ENCODE measurements at places on chromosomes 1 and 21. TPM values are rescaled to one million over a fixed set of nuclear protein-coding genes. Genes with fewer than 3 reads are reported as not detected.

BATF3 gene
- 0.35 TPM for total RNA-seq

- peak; percentile 15 for DNase-seq
Observed at GRCh38 chr1:236759252-236759859, 35.7 kb upstream of the MTR start.

- no peak for DNase-seq
Observed at GRCh38 chr1:116396769-116397168, 23.7 kb downstream of the ATP1A1 start.

DNA sequence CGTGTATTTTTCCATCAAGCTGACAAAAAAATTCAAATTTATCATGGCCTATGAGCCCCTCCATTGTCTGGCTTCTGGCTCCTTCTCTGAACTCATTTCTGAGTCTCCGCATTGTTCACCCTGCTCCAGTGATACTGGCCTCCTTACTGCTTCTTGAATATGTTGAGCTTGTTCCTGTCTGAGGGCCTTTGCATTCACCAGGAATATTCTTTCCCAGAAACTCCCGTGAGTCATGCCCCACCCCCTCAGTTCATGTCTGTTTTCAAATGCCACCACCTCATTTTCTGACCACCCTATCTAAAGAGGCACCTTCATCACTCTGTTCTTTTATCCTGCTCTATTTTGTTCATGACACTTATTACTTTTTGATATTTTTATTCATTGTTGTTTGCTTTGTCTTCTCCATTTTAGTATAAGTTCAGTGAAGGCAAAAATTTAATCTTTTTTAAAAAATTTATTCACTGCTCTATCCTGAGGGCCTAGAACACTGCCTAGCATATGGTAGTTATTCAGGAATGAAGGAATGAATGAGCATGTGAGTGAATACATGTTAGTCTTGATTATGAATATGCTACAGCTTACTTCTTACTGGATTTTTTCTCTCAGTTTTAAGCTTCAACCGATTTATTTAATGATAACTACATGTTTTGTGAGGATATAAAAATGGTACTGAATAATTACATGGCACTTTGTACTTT, 140.4 kb upstream of the C1orf105 start:
- DNase-seq, result no peak

GRCh38 chr1:160888926-160889325, 3.9 kb upstream of the ITLN1 start:
- DNase-seq, result no peak

- DNase-seq, result no peak
Observed at GRCh38 chr1:19437891-19438294, 47.4 kb downstream of the CAPZB start.

- no peak for DNase-seq
Observed at GRCh38 chr1:6099297-6099696, 53.6 kb downstream of the KCNAB2 start.

DNA sequence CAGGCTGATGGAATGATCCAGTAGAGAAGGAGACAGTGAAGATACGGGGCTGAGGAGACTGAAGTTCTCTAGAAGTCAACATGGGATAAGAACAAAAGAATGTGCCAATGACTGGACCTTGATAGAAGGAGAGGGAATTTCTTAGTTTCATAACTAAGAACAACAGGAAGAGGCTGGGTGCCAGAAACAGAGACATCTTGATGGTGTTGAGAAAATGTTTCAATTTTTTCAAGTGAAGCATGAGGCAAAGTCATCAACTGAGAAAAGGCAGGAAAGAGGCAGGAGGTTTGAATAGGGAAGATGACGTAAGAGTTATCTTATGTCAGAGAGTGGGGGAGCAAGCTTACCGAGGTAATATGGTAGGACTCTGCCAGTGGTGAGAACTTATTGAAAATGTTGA, 80.1 kb downstream of the SPAG17 start:
- no peak for DNase-seq

GPATCH4 gene
- 39.3 TPM for total RNA-seq

DNM3 gene
- total RNA-seq, result 2.1 TPM

OR10J1 gene
- not detected for total RNA-seq

- no peak for DNase-seq
Observed at GRCh38 chr1:42923367-42924081, 35.1 kb downstream of the SLC2A1 start.

GRCh38 chr1:49234988-49235387, 458.3 kb upstream of the BEND5 start:
- no peak for DNase-seq

TTC22 gene
- 4.6 TPM for total RNA-seq

- DNase-seq, result no peak
Observed at GRCh38 chr1:202901555-202901954, 12.6 kb upstream of the RABIF start.

DNA sequence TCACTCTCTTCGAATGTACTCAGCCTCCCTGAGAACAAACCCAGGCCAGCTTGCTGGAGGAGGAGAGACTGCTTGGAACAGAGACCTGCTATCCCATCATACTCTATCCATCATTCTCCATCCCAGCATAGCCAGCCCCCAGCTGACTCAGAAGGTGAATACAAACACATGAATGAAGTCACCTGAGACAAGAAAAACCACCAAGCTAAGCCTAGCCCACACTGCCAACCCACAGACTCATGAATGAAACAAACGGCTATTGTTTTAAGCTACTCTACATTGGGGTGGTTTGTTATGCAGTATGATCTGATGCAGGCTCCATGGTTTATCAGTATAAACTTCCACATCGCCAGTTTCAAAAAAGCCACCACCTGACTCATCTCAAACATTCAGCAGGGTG, 395.6 kb downstream of the SETD4 start:
- peak; percentile 90 for DNase-seq

IL12RB2 gene
- total RNA-seq, result 2.1 TPM

DNA sequence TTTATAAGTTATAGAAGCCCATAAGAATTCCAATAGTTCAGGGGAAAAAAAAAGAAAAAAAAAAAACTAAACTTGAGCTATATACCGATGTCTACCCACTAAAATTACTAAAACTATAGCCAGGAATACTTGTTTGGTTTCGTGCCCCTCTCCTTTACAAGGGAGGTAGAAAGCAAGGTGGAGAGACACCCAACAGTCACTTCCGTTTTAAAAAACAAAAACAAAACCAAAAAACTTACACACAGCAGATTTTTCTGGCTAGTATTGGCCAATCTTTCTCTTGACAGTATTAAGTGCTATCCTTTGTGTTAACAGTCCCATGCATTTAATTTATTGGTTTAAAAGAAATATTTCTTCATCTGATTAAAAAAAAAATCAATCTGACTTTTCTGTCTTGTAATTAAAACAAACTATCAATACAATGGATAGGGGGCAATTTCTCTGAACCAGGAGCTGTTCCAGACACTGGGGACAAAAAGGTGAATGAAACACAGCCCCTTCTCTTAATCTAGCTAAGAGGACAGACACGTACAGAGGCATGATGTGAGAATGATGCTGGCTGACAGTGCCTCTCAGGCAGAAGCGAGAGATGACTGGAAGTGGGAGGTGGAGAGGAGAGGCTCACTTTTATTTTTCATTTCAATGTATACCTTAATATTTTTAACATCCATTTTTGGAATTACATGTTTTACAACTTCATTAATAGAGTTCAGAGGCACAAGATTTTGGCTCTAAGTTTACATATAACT, 214.8 kb downstream of the RERE start:
- no peak for DNase-seq

GRCh38 chr1:199101635-199102034, 462.8 kb downstream of the PTPRC start:
- DNase-seq, result no peak

OR2T33 gene
- total RNA-seq, result not detected

GRCh38 chr1:29306471-29307140, 70.3 kb downstream of the PTPRU start:
- no peak for DNase-seq

DNA sequence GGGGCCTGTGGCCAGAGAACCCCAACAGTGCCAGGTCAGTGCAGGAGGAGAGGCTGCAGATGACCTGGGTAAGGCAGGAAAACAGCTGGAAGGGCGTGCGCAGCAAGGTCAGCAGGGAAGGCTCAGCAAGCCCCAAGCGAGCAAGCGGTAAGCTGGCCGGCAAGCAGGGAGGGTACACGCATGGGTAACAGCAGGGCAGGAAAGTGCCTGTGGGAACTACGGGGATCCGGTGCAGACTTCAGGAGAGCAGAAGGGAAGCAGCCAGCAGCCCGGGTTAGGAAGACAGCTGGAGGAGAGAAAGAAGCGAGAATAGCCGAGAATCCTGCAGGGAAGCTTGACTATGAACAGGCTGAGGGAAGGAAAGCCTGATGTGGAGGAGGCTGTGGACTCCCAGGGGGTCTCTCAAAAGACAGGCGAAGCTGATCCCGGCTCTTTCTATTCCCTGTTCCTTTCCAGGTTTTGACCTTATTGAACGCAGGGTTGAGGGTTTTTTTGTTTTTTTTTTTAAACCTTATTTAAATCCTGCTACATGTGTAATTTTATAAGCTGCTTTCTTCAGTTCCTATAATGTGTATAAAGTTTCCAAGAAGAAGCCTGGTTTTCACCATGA, 20.9 kb downstream of the UMODL1 start:
- DNase-seq, result no peak

SMPDL3B gene
- 0.48 TPM for total RNA-seq

HMGCS2 gene
- not detected for total RNA-seq

MAP3K21 gene
- total RNA-seq, result 10.2 TPM

DNA sequence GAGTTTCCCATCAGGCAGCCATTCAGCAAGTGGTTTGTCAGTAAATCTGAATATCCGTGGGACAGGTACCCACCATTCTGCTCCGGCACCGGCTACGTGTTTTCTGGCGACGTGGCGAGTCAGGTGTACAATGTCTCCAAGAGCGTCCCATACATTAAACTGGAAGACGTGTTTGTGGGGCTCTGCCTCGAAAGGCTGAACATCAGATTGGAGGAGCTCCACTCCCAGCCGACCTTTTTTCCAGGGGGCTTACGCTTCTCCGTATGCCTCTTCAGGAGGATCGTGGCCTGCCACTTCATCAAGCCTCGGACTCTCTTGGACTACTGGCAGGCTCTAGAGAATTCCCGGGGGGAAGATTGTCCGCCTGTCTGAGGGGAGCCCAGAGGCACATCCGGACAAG, 48.4 kb downstream of the B3GALT5 start:
- no peak for DNase-seq

- DNase-seq, result no peak
Observed at GRCh38 chr1:231751415-231751814, 124.8 kb downstream of the DISC1 start.

- no peak for DNase-seq
Observed at GRCh38 chr21:44345495-44345894, 6.3 kb upstream of the CFAP410 start.

CCDC190 gene
- not detected for total RNA-seq

DNA sequence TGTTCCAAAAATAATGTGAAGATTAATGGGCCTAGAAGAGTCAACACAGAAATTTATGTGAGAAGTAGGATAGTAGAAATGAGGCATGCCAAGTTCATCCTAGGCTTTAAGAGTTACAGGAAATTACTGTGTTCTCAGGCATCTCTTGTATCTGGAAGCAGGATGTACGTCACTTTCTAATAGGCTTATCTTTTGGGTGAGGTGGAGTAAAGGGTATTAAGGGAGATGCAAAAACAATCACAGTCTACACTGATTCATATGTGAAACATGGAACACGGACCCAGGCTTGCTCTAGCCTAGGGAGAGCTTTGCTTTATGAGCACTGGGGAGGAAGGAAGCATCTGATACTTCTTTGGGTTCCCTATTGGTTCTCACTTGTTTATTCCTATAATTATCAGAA, 84.5 kb upstream of the RGS4 start:
- peak; percentile 38 for DNase-seq

DNA sequence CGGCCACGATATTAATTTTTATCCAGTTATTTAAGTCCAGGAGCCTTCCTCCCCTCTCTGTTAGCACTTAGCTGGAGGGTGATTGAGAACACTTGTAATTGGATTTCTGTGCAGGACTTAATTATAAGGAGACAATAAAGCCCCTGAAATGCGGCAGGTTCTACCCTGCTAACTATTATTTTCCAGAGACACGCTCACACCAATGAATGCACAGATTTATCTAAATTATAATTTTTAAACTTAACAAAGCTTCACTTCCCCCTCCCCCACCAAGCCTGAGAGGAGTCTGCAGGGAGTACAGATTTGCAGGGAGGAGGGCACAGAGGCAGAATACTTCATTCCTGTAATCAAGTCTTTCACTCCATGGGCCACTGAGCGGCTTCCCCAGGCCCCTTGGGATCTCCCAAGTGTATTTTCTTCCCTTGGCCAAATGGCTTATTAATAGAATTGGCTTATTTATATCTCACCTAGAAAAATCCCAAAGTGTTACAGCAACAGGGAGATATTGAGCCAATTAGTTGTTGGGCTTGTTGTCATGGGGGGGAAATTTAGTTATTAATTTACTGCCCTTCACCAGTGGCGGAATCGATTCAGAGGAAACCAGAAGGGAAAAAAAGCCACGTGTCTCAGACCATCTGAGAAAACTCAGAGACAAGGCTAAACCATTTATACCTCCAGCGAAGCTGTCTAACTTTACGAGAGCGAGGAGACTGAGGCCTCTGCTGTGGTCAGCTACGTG, 99.0 kb upstream of the CD34 start:
- no peak for DNase-seq

FLG2 gene
- 0.04 TPM for total RNA-seq

GRCh38 chr21:35775778-35776544, 284.4 kb downstream of the SETD4 start:
- DNase-seq, result peak; percentile 85

DNA sequence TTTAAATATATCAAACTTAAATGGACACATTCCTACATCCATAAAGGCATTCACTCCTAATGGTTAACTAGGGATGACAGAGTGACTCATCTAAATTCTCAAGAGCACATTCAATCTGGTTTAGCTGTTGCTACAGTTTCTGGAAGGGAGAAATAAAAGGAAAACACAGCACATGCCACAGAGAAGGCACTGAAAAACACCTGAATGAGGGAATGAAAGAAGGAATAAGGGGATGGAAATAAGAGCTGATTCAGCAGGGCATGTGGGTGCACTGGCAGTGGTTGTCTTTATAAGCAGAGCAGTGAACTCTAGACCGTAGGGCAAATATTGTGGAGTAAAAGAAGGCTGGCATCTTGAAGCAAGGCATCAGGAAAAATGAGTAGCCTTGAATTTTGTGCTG, 79.3 kb downstream of the LHX4 start:
- DNase-seq, result peak; percentile 32

KCNJ9 gene
- total RNA-seq, result not detected

DNA sequence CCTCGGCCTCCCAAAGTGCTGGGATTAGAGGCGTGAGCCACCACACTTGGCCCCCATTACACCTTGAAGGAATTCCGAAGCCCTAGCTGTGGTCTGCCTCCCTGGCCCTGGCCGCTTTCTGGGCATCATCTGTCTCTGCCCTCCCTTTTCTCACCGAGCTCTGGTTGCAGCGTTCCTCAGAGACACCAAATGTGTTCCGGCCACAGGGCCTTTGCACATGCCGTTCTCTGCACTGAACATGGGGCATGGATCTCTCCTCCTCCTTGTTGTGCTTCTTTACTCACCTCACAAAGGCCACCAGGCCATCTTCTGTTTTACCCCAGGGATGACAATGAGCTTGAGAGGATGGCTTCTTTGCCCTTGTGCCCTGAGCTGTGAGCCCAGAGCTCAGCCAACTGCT, 39.3 kb downstream of the CA6 start:
- DNase-seq, result no peak

Measured in foreskin keratinocyte (primary cell).